ENCODE measurements at places on chromosomes 13 and 19.
A peak's percentile ranks its signal among the peaks of the same experiment; 100 is the strongest.

- peaks cover 7% of the 10 kb centered on the region for H3K36me3 ChIP-seq
- no peaks in the 10 kb centered on the region for H3K27me3 ChIP-seq
- peak overlapping the region; percentile 72 for H3K27ac ChIP-seq
- DNase-seq = peak; percentile 51
Observed at GRCh38 chr13:111177081-111177711, 62.1 kb downstream of the ARHGEF7 start.

GRCh38 chr13:33518452-33518851, 232.9 kb upstream of the STARD13 start:
- H3K36me3 ChIP-seq = no peaks in the 10 kb centered on the region
- no peaks in the 10 kb centered on the region for H3K4me1 ChIP-seq
- no peak overlapping the region for H3K4me3 ChIP-seq
- H3K27me3 ChIP-seq = no peaks in the 10 kb centered on the region
- DNase-seq = no peak

DNA sequence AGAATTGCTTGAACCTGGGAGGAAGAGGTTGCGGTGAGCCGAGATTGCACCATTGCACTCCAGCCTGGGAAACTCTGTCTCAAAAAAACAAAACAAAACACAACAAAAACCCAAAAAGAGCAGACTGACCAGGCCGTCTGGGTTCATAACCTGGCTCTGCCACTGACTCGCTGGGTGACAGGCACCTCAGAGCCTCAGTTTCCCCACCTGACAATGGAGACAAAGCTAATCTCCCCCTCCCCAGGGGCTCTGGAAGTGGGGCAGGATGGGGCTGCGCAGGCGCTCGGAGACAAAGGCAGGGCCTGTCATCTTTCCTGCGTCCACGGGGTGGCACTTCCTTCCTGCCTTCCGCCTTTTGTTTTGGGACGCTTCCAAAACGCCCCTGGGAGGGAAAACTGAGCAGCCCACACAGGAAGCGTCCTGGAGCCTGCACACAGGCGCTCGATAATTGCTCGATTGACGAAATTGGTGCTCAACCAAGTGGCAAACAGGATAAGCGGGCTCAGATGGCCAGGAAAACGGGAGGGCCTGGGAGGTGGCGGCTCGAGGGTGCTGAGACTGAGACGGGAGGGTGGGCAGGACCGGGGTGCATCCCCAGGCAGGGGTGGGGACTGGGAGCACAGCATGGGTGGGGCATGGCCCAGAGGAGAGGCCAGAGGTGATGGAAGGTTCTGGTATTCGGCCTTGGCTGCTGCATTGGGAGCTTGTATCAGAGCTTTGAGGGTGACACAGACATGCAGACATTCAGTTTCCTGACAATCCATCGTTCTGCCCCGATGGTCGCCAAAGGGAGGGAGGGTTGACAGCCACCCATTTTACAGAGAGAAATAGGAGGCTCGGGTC, 17.8 kb downstream of the SPC24 start:
- peak overlapping the region; percentile 91 for H3K27ac ChIP-seq
- H3K27me3 ChIP-seq = no peaks in the 10 kb centered on the region
- peaks cover 6% of the 10 kb centered on the region for H3K4me1 ChIP-seq

DNA sequence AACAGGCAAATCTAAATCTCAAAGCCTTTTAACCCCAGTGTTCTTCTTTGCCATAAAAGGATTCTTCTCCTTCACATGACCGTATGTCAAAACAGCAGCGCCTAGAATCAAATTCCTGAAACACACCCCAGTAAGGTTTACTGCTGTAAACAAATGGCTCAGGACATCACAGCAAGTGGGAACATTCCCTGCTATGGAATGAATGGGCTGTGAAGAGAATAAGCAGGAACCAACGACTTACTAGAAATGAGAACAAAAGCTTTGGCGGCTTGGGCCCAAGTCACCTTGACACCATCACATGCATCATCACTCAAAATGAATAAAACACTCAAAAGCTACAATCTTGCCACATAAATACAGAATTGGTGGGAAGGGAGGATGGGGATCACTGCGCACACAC, 80.4 kb upstream of the SPATA13 start:
- no peak overlapping the region for H3K4me3 ChIP-seq
- no peak overlapping the region for H3K27ac ChIP-seq
- no peak for DNase-seq
- H3K36me3 ChIP-seq = no peaks in the 10 kb centered on the region
- no peaks in the 10 kb centered on the region for H3K27me3 ChIP-seq

GRCh38 chr13:20288561-20288960, 56.4 kb upstream of the GJB6 start:
- H3K27ac ChIP-seq = no peak overlapping the region
- H3K36me3 ChIP-seq = no peaks in the 10 kb centered on the region
- no peak for DNase-seq
- no peaks in the 10 kb centered on the region for H3K27me3 ChIP-seq
- no peak overlapping the region for H3K4me3 ChIP-seq

DNA sequence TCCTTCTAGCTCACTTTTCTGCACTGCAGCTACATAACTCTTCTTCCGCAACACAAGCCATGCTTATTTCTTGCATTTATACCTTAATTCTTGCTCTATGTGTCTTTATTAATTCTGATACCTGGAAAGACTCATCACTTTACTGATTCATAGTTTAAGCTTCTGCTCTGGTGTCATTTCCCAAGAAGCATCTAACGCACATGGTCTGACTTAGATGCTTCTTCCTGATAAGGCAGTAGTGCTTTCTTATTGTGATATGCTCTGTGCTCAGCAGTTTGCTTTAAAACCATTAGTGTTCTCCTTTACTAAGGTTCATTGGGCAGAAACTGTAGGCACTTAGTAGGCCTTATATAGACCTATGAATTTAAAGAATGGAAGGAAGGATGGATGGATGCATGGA, 66.4 kb downstream of the EPSTI1 start:
- H3K4me3 ChIP-seq = no peak overlapping the region
- H3K36me3 ChIP-seq = peaks cover 7% of the 10 kb centered on the region
- H3K27ac ChIP-seq = no peak overlapping the region
- H3K4me1 ChIP-seq = no peaks in the 10 kb centered on the region
- H3K27me3 ChIP-seq = no peaks in the 10 kb centered on the region

GRCh38 chr19:17719730-17720400, 585 bp downstream of the MAP1S start:
- H3K27ac ChIP-seq = peak overlapping the region; percentile 72
- DNase-seq = no peak
- H3K36me3 ChIP-seq = peaks cover 6% of the 10 kb centered on the region

DNA sequence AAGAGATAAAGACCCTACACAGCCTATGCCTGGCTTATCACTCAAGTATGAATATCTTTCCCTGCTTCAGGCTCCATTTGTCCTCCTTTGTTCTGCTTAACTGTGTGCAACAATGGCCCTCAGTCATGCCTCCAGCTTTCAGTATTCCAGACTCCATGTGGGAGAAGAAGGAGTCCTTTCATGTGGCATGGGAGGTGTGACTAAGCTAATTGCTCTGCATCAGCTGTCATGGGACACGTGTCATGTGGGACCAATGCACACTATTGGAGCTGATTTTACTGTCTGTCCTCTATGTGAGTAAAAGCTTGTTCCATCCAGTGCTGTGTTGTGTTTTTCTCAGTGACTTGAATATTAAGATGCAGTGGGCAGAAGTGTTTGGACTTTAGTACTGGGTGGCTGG, 1198.3 kb downstream of the OLFM4 start:
- no peak overlapping the region for H3K4me3 ChIP-seq
- H3K36me3 ChIP-seq = no peaks in the 10 kb centered on the region
- DNase-seq = no peak
- H3K27me3 ChIP-seq = no peaks in the 10 kb centered on the region
- H3K4me1 ChIP-seq = no peaks in the 10 kb centered on the region

Data from lung (tissue), 17 donors.